Activated T-cell treated with anti-CD3 and anti-CD28 coated beads, Interleukin-2, amount 50 U/mL, for 1 hour (primary cell): ENCODE measurements at places on chromosomes 6 and 20.
A peak's percentile ranks its signal among the peaks of the same experiment; 100 is the strongest.

DNA sequence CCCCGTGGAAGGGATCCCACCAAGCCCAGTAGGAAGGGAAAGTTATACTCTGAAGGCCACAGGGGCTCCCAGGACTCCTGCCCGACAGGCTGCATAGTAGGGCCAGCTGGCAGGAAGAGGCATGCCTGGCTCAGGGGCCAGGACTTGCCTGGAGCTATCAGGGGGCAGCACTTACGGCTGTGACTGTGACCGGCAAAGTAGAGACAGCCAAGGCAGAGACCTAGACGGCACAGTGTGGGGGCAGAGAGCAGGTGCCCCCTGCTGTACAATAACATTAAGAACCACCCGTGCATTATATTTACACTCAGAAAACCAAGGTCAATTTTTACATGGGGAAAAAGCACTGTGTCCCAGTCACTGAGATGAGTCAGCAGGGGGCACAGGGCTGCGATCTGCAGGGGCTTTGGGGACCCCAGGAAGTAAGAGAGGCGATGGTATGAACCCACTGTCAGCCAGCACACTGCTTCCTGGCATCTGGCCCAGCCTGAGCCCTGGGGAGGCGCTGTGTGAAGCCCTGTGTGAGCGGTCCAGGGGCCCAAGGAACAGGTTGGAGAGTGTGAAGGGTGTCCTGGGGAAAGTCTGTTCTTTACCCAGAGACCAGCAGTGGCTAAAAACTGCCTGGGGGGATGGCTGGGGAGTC is 9.9 kb downstream of the CCDC167 start:
- DNase-seq: peak; percentile 57

GRCh38 chr20:38836991-38837390 is 31.5 kb downstream of the PPP1R16B start:
- DNase-seq: no peak

DNA sequence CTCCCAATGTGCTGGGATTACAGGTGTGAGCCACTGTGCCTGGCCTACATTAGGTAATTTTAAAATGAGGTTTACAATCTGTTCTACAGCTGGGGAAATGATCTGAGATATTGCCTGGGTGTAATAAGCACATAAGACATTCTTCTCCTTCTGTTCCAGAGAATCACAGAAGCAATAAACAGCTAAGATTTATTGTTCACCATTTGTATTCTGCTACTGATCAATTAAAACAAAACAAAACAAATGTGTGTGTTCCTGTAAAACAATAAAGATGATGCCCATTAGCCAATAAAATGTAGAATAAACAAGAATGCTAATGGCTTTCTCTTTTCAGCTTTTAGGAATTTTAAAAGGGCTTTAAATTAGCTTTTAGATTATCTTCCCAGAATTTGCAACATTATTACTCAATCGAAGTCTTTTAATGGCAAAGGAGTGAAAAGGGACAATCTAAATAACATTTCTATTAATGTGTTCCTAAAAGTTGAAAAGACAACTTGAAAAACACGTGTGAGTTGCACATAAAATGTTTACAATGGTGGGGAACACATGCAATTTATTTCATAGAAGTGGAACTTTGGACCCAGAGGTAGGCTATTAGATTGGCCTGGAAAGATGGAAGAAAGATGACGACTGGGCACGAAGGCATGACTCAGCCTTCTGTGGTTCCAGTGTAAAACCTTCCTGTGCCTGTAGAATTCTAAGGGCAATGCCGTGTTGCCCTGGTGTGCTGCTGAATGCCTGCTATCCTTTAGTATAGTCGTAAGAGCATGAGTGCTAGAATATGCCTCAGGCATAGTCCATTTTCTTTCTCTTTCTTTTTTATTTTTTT is 29.0 kb upstream of the DEK start:
- DNase-seq: no peak

DNA sequence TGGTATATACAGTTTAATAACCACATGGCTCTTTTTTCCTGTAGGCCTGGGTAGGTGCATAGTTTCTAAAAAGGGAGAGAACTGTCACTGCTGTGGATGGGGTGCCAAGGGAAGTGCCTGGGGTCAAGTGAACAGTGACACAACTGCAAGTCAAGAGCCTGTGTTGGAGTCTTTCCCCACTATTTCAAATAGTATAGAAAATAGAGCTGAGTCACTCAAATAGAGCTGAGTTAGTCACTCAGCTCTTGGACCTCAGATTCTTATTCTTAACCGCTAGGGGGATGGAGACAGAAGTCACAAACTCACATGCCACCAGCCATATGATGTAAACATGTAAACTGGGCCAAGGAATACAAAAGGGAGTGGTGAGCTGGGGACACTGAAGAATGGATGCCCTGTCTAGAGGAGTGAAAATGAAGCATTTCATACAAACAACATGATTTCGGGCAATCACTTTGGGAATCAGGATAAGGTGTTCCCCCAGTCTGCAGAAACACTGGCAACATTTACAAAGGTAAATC is 2.1 kb downstream of the NQO2 start:
- DNase-seq: no peak

DNA sequence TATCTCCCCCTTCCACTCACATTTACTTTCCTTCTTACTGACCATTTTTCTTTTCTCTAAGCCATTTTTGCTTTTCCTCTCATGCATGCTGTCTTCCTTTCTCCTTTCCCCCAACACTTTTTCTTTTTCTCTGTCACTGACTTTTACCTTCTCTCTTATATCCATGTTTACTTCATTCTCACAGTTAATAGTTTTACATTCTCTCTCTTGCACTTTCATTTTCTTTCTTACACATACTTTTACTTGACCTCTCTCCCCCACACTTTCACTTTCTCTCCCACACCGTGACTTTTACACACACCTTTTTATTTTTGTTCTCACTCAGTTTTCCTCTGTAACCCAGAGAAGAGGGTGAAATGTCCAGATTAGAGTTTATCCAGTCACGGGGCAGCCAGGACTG is 636.3 kb downstream of the PTPRT start:
- DNase-seq: no peak

GRCh38 chr6:108304646-108305045 is 9.8 kb downstream of the AFG1L start:
- no peak for DNase-seq

DNA sequence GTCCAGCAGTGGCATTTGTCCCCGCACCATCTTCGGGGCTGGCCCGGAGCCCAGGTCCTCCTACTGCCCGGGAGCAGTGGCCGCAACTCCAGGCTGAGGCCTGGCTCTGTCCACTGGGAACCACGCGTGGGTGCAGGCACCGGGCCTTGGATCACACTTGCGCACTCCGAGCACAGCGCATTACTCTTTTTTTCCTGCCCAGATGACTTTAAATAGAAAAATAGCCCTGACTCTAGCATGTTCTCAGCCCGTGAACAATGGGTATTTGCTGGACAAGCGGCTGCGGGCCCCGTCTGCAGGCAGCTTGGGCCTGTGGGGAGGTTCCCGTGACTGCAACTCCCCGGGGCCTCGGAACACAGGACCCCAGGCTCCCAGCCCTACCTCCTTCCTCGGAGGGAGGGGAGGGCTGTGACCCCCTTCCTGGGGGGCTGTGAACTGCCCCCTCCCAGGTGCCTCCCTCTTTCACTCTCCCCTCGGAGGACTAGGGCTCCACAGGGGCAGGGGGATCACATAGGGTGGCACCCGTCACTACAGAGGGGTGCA is 162.2 kb downstream of the TBXT start:
- DNase-seq: no peak

DNA sequence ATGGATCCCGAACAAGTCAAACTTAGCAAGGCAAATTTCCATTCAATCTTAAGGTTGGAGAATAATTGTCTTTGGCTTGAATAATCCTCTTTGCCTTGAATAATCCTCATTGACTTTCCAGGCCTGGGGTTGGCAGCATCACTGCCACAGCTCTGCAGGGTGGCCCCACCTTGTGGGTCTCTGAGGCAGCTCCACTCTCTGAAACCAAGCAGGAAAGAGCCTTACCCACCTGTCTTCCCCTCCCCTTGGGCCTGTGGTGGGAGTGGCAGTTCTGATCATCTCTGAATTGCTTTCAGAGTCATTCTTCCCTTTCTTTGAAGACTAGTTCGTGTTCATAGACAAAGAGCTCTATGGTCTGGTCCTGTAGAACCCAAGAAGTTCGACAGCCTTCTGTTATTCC is 47.5 kb downstream of the KCNQ5 start:
- DNase-seq: no peak

GRCh38 chr6:2624177-2624576 is 126.5 kb downstream of the MYLK4 start:
- DNase-seq: no peak

- no peak for DNase-seq
Measured at GRCh38 chr6:44243345-44243744, 3.6 kb upstream of the HSP90AB1 start.
